AG10803 (cell line): ENCODE measurements at places on chromosomes 7 and 10.

GRCh38 chr10:42827201-42827600 is 44.6 kb downstream of the BMS1 start:
- no peak for DNase-seq

DNA sequence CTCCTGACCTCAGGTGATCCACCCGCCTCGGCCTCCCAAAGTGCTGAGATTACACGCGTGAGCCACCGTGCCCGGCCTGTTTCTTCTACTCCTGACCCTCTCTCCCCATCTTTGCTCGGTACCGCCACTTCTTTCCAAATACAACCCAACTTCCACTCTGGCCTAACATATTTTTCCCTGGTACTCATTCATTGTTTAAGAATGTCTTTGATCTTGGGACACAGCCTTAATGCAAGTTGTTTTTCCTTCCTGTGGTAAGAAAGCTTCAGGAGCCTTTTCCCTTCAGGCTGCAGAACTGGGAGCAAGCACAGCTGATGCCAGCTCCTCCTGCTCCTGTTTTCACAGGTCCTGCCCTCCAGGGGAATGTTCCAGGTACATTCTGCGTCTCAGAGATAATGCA is 13.7 kb downstream of the CALML3 start:
- DNase-seq: peak; percentile 74

DNA sequence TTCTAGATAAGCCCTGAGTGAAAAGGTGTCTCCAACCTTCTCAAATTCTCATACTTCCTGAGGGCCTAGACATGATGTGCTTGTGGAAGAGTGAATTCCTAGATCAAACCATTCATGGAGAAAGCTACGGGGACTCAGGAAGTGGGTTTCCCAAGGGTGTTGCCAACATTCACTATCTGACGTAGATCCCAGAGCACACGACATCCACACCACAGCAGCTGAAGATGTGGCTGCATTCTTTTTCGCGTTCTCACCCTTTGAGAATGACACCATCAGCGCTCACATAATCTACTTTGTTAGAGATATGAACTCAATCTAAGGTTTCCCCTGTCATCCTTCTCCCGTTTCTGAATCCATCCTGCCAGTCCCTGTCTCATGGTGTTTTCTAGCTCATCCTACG is 290.8 kb downstream of the DNAJB6 start:
- DNase-seq: no peak

DNA sequence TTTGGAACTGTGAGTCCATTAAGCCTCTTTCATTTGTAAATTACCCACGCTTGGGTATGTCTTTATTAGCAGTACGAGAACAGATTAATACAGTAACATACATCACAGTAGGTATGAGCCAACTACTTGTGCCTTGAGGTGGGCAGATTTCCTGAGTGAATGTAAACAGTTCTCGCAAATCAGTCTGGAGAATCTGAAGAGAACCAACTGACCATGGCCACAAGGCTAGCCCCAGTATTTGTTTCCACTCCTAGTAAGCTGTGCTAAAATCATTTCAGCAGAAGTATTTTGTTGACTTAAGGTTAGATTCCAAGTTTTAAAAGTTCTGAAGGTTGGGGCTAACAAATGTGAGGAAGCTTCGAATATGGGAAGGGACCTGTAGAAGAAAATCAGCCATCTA is 82.9 kb downstream of the NOD1 start:
- DNase-seq: no peak

DNA sequence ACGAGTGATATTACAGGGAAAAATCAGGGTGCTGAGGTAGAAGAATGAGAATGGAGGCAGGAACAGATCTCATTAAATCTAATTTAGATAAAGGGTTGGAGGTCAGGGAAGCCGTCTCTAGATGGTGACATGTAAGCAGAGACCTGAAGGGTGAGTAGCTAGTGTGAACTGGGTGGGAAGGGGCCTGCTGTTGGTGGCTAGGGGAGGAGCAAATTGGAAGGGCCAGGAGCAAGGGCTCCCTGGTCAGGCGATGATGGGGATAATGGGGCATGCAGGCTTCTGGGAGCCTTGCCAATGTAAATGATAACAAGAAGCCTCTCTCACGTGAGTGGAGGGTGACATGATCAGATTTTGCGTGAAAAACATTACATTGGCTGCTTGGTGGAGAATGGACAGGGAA is 76.3 kb downstream of the WDFY4 start:
- DNase-seq: no peak

- DNase-seq: no peak
Observed at GRCh38 chr7:100069991-100070390, 11.5 kb downstream of the ZNF3 start.

DNA sequence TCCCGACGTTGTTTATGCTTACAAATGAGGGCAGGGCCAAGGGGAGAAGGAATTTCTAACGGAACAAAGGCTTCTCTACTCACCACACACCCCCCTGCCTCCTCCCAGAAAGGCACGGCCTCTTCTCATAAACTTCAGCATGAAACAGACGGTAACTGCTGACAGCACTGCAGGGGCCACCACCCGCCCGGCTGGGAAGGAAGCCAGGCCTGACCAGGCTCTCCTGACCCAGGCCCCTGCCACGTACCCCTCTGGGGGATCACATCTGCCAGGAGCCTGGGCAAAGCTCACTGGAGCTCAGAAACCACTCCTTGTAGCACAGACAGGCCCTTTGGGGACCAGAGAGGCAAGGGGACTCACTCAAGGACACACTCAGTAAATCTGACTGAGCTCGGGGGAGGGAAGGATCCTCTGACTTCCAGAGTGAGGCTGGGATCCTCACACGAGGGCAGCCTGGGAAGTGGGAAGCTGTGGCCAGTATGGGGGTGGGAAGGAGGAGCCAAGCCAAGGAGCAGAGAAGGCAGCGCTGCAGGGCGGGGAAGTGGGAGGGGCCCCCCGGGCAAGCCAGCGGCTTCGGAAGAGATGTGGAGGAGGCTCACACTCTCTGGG is 46.1 kb downstream of the ZCCHC24 start:
- peak; percentile 98 for DNase-seq

GRCh38 chr7:111568870-111569462 is 6.7 kb upstream of the IMMP2L start:
- DNase-seq: no peak

DNA sequence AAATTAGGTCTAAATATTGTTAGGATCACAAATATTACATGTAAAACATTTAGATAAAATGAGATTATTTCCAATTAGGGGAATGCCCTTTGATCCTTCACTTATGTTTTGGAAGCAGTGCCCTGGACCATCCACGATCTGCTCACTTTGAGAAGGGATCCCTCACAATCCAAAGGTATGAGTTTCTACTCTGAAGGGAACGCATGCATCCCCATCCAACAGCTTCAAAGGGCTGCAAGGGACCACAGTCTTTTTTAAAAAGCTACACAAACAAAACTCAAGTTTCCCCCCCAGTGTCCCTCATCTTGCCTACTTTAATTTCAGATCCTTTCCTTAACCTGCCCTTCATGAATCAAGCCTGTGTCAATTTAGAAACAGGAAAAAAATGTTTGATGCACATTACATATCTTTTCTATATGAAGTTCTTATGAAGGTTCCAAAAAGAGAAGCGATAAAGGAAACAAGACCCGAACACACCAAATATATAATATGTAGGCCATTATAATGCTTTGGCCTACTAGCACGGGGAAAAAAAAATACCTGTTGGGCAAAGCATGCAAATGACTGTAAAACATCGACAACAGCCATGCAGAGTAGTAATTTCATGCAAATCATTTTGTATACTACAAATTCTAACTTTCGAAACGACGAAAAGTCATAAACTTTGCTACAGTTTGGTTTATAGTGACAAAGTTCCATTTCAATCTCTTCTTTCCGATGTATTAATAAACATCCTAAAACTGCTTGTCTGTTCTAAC is 2.0 kb downstream of the EIF3A start:
- DNase-seq: no peak

DNA sequence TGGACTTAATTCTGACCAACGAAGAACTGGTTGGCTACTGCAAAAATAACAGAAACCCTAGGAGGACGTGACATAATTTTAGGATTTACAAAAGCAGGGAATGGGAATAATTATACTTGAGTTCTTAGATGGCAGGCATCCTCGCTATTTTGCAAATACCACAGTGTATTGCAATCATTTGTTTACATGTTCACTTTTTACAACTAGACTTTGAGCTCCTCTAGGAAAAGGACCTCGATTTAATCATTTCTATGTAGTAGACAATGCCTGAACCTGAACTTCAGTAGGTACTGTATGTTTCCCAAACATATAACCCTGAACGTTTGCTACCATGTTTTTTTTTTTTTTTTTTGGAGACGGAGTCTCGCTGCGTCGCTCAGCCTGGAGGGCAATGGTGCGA is 137.7 kb downstream of the CNOT4 start:
- DNase-seq: peak; percentile 25

- no peak for DNase-seq
Observed at GRCh38 chr10:30216821-30217220, 132.3 kb downstream of the MTPAP start.

DNA sequence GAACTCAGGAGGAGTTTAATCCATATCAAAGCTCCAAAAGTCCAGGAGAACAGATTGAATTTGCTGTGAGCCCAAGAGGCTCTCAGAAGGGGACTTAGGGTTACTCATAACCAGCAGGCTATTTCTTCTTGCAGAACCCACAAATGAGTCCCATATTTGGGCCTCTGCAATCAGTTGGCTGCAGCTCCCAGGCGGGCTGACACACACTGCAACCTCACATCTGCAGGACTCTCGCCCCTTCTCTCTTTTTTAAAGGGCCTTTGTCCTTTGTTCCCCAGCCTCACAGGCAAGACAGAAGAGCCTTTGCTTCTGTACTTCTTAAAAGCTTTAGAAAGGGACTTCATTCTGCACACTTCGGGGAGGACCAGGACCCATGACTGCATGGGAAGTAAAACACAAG is 26.7 kb downstream of the CREB3L2 start:
- DNase-seq: peak; percentile 80
